ENCODE measurements at places on chromosomes 4 and X.

GRCh38 chr4:8850830-8851188 is 20.8 kb downstream of the HMX1 start:
- DNase-seq = no peak

DNA sequence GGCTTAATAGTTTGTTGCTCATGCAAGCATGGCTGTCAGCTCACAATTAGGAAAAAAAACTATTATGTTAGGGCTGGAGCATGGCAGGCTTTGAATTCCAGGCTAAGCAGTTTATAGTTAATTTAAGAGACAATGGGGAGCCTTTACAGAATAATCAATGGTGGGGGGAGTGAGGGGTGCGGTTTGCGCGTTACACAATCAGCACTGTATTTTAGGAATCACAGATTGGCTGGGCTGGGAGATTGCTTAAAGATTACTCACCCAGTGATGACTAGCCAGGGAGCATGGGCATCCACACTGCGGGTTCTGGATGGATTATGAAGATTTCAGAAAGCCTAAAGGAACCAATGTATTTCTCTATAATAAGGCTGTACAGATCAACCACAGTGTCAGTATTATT is 186.6 kb downstream of the SOX3 start:
- no peak for DNase-seq

- no peak for DNase-seq
Measured at GRCh38 chr4:140141210-140141835, 12.7 kb downstream of the MAML3 start.

- DNase-seq = no peak
Measured at GRCh38 chr4:75345423-75345822, 168.8 kb downstream of the RCHY1 start.

DNA sequence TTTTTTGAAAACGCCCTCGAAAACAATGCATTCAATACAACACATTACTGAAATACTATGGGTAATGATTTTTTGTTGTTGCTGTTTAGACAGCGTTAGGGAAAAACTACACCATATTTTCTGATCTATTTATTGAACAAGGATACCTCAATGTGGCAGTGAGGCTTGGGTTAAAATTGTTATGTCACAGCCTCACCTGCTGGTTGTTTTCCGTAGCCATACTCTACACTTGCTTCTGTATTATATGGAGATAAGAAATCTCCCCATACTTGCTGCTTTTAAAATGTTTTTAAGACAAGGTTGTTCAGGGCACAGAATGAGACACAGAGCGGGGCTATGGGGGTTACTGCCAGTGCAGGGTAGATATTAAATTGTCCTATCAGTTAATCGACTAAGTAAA is 221.6 kb upstream of the FTHL17 start:
- no peak for DNase-seq

- no peak for DNase-seq
Measured at GRCh38 chr4:173119818-173120217, 48.8 kb upstream of the GALNT7 start.

Measured in SW 1271 (cell line).